ENCODE measurements at places on chromosomes 13 and 19. TPM values are rescaled to one million over a fixed set of nuclear protein-coding genes. Genes with fewer than 3 reads are reported as not detected.

DNA sequence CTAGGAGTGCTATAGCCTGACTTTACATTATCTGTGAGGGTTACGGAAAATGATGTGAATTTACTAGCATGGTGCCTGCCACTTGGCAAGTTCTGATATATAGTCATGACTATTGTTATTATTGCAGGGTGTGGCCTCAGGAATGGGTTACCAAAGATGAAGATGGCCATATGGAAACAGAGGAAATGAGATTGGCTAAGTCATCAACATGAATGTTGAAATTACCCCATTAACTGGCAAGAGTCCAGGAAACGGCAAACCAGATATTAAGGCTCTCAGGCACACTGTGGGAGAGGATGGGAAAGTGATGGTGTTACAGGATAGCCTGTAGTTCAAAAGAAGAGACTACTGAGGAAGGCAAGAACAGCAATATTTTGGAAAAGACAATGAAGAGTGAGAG lies 183.3 kb downstream of the KCNRG start:
- H3K36me3 ChIP-seq, result no peaks in the 10 kb centered on the region
- peaks cover 10% of the 10 kb centered on the region for H3K4me1 ChIP-seq
- no peaks in the 10 kb centered on the region for H3K27me3 ChIP-seq
- no peak overlapping the region for H3K4me3 ChIP-seq
- no peak for DNase-seq

DNA sequence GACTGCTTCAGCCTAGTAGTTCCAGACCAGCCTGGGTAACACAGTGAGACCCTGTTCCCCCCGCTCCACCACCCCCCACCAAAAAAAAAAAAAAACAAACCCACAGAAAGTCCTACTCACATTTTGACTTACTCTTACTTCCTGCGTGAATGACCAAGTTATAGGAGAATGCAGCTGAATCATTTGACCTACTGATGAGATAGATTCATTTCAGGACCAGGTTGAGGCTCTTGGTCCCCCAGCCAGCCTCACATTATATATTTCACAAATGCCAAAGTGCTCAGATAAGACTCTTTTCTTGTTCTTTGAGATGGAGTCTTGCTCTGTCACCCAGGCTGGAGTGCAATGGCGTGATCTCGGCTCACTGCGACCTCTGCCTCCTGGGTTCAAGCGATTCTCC lies 70.2 kb downstream of the KLF5 start:
- DNase-seq, result no peak
- H3K36me3 ChIP-seq, result no peaks in the 10 kb centered on the region
- H3K27ac ChIP-seq, result no peak overlapping the region

DNAAF3 gene
- 10.3 TPM for total RNA-seq

- DNase-seq, result no peak
- peaks cover 25% of the 10 kb centered on the region for H3K4me1 ChIP-seq
- H3K27ac ChIP-seq, result peak overlapping the region; percentile 44
- no peaks in the 10 kb centered on the region for H3K27me3 ChIP-seq
- peaks cover 4% of the 10 kb centered on the region for H3K36me3 ChIP-seq
Observed at GRCh38 chr19:16462757-16463250, 9.0 kb downstream of the EPS15L1 start.
